Fibroblast of gingiva (primary cell): ENCODE measurements at places on chromosomes 7 and 10.

DNA sequence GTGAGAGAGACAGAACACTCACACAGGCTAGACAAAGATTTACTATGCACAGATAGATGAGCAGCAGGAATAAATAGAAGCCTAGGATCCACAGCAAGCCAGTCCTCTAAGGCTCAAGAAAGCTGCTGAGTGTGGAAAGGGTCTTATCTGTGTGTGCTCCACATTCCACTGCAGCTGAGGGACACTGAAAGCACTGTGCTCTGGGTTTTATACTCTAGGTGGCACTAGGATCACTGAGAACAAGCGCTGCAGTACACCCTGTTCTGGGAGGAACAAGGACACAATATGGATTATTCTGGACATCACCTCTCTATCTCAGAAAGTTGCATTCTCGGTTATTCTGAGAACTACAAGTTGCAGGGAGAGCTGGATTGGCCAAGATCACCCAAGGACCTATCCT, 4.9 kb upstream of the KLHL7 start:
- no peak for DNase-seq

GRCh38 chr10:131013281-131013912, 298.1 kb downstream of the TCERG1L start:
- no peak for DNase-seq

DNA sequence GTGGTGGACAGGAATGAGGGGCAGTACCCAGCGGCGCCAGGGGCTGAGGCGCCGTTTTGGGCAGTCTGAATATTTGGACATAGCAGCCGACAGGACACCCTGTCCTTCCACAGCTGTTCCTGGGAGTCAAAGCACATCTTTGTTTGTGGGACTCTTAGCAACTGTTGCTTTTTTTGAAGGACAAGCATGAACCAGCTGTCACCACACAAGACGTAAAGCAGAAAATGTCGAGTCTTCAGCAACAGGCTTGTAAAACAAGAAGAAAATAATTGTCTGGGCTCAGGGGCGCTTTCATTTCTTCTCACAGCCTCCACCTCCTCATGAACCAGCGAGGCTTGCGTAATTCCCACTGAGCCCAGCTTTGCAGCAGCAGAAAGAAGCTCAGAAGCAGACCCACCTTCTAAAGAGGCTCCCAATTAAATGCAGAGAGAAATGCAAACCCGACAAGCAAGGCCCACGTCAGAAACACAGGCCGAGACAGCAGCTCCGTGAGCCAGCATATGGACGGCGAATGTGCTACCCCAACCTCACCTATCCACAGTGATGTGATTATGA, 68.9 kb upstream of the DNAAF5 start:
- no peak for DNase-seq

GRCh38 chr10:91043173-91043910, 122.5 kb upstream of the ANKRD1 start:
- peak; percentile 10 for DNase-seq

DNA sequence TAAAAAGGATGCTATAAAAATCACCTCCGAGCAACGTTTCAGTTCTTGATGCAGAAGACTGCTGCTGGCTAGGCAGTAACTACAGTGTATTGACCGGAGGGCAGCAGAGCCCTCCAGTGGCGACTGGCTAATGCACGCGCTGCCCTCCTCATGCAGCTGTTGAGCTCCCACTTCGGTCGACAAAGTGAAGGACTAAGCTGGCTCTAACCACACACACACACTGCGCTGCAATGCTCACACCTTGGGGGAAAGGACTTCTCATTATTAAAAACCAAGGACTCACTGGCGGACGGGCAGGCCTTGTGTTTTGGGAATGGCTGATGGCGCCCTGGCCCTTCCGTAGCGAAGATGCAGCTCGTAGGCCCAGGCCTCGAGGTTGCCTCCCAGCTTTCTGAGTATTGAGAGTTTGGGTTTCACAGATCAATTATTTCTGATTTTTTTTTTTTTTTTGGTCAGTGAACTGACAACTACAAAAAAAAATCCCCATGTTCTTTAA, 120.9 kb upstream of the DIP2C start:
- no peak for DNase-seq

DNA sequence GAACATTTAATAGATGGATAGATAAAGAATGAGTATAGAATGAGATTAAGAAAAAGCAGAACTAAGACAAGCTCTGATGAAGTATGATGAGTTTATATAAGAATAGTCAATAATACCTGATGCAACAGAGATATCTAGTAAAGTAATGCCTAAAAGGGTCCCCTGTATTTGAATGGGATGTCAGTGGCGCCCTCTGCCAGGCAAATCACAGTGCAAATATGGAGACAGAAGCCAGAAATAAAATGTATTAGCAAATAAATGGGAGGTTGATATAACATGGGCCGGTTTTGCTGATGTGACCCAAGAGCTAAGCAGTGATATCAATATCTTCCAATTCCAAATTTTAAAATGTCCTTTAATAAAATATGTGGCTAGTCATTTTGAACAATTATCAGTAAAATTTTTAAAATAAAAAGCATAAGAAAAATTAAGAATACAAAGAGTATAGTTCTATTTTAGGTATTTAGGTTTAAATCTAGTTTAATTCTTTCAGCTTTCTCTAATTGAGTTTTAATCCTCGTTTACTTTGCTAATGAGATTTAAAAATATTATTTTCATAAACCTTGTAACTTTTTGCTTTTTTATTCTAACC, 62.6 kb downstream of the ADK start:
- peak; percentile 59 for DNase-seq

DNA sequence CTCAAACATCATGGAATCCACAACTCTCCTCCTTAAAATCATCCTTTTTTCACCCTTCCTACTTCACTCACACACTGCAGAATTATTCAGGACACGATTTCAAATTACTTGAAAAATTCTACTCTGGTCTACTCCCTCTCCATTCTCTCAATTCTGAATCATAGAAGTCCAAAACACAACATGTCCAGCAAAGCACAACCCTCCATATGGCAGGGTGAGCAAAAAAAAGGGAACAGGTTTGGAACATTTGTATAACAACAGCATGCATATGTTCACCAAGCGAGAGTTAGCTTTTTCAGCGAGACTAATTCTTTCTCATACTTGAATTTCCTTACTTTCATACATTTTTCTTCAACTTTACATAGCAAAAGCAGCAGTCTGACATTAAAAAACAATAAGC, 73.4 kb downstream of the ABI1 start:
- no peak for DNase-seq

DNA sequence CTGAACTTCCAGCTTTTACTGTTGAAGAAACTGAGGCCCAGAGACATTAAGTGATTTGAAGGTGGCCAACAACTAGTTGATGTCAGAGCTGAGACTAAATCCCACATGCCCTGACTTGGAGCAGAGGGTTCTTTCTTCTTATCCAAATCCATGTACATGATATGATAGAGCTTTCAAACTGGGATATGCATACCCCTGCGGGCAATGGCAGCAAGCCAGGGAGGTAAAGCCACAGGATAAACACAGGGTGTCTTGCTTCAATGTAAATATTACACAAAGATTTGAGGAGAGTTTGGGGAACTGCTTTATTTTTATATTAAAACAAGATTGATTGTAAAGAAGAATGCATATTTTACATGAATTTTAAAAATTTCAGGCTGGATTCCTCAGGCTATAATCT, 2.3 kb upstream of the LRRC72 start:
- DNase-seq = no peak

DNA sequence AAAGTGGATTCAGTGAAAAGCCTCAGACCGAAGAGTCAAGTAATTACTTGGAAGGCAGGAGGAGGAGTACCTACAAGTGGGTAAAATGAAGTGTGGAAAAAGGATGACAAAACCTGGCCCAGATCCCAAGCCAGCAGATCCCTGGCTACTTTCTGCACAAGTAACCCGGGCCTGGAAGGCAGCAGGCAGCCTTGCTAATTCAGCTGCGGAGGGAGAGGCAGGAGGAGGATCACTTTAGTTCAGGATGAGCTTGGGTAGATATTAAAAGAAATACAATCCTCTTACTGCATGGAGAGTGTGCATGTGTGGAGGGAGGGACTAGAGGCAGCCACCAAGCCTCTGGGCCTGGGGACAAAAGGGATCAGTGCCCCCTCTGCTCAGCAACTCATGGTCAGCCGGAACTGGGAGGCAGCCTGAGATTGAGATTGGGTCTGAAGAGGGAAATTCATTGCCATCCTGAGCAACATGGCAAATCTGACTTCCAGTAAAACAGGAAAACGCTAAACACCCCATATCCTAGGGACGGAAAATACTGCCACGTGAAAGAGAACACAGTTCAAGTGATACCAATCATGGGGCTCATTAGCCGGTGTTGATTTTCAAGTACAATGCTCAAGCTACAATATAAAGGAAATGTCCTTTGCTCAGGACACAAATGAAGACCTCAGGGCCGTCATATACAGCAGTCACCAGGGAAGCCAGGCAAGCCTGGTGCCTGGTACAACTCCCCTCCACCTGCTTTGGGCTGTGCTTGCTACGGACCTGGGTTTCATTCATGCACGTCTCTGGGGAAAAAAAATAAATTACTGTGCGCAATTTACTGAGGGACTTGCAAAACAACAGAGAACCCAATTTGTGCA, 1.3 kb downstream of the AMPH start:
- DNase-seq = no peak

DNA sequence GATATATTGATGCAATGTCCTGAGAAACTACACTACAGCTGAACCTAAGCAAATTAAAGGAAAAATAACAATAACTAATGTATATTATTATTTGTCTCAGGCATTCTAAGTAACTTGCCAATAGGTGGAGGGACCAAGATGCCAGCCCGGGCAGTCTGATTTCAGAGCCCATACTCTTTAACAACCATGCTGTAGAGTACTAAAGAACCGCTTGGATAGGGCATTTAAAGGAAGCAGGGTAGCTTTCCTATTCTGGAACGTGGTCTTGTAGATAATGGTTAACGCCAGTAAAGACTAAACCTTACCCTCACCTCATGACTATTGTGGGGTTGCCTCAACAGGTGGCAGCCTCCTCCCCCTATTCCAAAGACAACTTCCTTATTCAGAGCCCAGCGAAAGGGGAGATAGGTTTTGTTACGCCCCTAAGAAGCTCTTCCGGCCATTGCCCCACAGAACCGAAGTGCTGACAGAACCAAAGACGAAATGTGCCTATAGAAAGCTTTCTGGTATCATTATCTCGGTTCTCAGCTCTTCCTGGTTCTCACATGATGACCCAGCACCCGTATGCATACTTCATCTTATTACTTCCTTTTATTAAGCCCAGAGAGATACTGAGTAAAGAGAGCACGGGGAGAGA, 707 bp upstream of the C1GALT1 start:
- DNase-seq = peak; percentile 37

DNA sequence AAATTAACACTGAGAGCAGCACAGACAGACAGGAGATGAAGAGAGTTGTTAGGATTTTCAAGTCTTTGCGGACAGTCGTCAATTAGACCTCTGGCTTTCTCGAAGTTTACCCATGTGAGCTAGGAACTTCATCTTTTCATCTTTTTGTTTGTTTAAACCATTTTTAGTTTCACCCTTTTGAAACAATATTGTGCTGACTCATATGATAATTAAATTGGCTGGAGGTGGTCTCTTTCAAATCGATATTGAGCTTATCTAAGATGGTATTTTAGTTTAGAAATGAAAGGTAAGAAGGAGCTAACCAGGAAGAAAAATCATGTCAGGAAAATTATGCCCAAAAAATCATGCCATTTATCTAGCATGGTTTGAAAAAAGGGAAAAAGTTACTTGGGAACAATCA, 415.8 kb upstream of the SEMA3A start:
- DNase-seq = no peak

DNA sequence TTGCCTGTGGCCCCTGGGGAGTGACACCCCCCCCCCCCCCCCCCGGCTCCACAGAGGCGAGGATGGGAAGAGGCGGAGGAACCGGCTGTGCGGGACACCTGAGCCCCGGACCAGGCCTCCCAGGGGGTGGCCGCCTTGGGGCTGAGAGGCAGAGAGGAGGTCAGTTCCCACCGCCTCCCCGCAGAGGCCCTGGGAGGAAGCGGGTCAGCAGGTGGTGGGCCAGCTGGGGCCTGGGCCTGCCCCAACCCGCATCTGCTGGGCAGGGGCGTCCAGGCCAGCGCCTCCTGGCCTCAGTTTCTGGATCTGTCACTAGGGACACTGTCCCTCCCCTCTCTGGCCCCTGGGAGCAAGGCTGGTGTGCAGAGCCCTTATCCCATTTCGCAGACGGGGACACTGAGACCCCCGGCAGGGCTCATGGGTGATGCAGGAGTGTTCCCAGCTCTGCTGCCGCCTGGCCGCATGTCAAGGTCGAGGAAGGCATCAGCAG, 14.6 kb upstream of the LFNG start:
- no peak for DNase-seq

DNA sequence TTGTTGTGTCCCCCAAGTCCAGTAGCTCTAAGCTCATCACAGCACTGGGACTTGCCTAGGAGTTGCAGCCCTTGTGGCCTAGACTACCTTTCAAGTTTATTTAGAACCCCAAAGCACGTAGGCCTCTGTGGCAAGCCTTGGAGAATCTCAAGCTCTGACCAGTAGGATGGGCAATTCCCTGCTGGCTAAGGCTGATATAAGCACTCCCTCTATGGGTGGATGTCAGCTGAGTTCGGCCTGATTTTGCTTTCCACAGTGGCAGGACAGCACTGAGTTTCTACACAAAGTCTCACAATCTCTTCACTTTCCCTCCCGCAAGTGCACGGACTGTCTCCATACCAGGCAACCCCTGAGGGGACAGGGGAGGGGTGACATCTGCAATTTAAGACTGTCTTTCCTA, 886.4 kb upstream of the LRRN3 start:
- DNase-seq = no peak

DNA sequence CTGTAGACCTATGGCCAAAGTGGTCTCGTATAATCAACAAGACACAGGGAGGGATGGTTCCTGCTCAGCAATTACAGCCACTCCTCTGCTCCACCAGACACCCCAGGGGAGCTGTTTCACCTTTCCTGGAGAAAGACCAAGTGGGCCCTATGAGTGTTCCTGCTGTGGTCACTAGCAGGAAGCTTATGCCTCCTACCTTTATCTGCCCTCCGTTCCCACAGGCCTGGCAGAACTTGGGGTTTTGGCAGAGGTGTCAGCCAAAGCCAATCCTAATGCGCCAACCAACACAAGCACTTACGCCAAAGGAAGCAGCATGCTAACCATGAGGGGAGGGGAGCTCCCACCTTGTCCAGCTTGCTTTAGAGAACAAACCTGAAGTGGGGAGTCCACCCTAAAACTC, 31.2 kb downstream of the XPNPEP1 start:
- no peak for DNase-seq

GRCh38 chr7:55690-56248, 136.6 kb upstream of the FAM20C start:
- DNase-seq = no peak

DNA sequence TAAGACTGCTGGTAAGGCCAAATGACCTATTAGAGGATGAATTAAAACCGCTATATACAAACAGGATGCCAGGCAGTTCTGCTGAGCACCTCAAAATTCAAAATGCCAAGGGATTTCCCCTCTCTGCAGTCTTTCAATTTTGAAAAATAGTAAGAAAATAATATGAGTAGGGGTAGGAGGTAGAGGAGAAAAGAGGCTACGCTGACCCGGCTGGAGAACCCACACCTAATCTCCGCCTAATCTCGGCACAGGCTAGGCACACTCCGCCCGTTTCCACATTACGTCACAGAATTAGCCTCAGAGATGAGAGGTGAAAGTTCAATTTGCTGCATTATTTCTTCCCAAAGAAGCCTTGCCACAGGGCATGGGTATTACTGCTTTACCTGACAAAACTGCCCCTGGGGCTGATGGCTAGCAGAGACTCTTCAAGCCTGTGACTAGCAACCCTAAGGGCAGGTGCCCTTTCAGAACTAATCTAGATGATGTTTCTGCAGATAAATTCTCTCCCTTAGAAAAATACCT, 21.3 kb upstream of the SPOCK2 start:
- DNase-seq = no peak

GRCh38 chr7:46178661-46179060, 257.6 kb upstream of the IGFBP3 start:
- DNase-seq = no peak

- no peak for DNase-seq
Observed at GRCh38 chr10:132350391-132350790, 18.4 kb downstream of the LRRC27 start.
